ENCODE measurements at places on chromosomes 7 and 10.

DNA sequence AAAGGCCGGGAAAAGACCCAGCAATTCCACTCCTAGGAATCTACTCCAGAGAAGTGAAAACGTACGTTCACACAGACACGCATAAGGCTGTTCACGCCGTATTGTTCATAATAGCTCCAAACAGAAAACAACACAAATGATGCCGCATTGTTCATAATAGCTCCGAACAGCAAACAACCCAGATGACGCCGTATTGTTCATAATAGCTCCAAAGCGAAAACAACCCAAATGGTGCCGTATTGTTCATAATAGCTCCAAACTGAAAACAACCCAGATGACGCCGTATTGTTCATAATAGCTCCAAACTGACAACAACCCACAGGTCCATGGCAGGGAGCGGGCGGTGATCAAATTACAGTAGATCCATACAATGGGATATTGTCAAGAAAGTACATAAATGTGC lies 85.2 kb upstream of the DNAAF5 start:
- DNase-seq, result no peak

GRCh38 chr10:71784679-71785272 lies 11.5 kb upstream of the VSIR start:
- DNase-seq, result no peak

- no peak for DNase-seq
Observed at GRCh38 chr10:80614576-80615416, 77.1 kb downstream of the SH2D4B start.

DNA sequence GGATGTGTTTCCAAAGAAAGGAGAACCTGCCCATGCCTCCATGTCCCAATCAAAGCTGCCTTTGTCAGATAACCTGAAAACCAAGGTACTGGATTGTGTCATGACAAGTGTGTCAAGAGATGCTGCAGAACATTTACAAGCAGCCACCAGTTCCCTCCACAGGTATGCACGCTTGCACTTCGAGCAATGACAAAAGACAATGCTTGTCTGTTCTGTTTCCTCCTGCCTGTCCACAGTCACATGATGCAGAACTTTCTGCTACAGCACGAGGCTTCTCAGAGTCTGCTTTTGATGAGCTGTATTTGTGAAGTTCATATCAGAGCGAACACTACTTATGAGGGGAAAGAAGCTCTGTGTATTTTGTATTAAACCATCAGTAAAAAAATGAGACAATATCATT lies 209.9 kb downstream of the GFRA1 start:
- no peak for DNase-seq

DNA sequence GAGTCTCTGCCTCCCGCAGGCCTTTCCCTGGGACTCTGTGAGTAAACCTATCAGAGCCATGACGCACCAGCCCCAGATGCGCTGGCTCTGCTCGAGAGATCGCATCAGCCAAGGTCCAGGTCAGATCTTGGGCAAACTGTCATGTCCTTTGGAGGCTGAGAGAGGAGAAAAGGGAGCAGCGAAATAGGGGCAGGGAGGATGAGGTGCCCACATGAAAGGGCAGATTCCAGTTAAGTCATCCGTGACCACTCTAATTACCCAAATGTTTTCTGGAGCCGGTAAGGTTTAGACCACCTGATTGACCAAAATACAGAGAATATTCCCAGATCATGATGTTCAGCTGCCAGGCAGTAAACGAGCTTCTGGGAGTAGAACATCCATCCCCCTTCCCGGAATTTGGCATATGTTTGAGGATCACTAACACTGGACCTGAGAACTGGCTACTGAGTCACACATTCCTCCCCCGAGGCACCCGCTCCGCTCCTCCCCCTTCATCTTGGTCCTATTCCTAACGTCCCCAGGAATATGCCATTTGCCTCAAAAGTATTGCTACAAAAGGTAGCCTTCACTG lies 88.0 kb downstream of the FGFR2 start:
- DNase-seq, result no peak

DNA sequence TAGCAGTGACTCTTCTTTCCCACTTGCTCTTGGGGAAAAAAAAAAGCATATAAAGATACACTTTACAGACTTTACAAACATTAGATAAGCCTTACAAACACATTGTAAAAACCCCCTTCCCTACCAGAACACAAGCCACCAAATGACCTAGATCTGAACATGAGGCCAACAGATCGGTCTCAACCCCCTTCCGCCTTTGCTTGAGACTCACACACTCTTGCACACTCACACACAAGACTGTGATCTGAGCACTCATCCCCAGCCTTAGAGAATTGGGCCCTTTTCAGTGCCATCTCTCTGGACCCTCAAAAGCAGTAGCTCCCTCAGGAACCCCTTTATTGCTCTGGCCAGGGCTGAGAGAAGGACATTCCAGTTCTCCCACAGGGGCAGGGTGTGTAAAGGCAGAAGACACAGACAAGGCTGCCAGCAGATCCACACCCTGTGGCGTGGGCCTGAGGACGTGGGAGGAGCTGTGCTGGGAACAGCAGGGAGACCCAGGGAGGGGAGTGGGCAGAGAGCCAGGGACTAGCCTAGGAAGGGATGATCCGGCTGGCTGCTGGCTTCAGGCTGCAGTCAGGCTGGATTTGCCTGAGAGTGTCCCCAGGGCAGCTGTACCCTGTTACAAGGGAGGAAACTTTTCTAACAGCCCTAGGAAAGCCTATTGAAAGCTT lies 206.7 kb downstream of the KIAA1217 start:
- DNase-seq, result no peak

- no peak for DNase-seq
Observed at GRCh38 chr7:35551321-35552081, 143.4 kb downstream of the HERPUD2 start.

- no peak for DNase-seq
Observed at GRCh38 chr7:94374721-94375566, 19.8 kb upstream of the COL1A2 start.

DNA sequence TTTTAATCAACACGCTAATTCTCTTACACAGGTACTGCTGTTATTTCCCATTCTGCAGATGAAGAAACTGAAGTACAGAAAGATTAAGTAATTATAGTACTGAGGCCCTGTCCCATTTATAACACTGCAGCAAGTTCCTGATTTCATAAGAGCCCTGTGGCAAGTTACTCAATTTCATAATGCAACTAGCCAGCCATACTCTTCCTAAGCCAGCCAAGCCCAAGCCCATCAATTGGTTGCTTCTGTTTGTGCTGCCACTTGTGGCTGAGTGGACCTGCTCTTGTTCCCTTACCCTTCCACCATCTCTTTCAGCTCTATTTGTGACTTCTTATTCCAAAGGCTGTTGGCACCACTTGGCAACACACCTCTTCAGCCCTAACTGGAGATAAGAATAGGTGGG lies 19.7 kb upstream of the PRPF18 start:
- DNase-seq, result no peak

DNA sequence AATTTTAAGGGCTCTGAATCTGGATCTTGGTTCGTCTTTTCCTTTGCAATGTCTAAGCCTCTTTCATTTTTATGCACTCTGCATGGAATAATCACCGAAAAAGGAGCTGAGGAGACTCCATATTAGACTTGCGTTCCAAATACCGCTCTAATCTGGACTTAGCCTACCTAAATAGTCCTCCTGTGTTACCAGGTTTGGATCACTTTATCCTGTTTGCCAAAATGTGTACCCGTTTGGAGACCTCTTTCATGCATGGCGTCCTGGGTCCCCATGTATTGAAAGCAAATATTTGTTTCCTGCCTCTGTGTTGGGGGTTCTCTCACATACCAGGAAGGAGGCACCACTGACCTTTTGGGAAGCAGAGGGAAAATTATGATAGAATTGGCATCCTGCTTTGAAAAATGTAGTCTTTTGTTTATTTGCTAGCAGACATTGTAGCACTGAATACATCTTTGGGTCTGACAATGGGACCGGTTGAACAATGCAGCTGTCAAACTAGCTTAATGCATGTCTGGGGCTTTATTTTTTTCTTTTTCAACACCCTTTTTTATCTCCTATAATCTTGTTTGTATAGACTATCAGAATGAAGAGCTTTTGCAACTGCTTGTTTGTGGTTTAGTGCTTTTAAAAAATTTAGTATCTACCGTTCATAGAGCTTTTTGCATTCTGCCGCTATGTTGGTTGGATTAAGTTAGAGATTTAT lies 11.8 kb upstream of the CELF2 start:
- no peak for DNase-seq

DNA sequence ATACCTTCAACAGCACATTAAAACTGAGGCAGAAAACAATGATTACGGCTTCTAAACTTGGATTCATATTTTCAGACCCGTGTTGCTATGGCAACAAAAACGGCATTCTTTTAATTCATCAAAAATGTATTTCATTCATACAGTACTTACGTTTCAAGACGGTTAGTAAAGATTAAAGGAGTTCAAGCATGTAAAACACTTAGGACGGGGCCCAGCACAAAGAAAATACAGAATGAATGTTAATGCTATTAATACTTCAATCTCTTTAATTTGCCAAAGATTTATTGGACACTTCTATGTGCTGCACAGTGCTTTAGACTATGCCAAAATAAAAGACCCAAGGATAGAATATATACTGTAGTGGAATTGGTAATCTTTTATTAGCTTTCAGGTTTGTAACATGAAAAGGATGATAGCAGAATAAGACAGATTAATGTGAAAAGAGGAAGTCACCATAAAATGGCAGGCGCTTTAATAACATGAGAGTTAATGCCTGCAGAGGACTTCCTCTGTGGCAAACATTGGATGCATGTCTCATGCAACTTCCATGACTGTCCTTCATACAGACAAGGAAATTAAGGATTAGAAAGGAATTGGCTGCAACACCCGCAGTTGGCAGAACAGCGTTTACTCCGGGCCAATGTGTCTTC lies 201.6 kb upstream of the KLF6 start:
- no peak for DNase-seq

All from stimulated activated CD8-positive, alpha-beta memory T cell treated with anti-CD3 and anti-CD28 coated beads, Interleukin-7, amount 100 ng/mL, for 48 hours (primary cell).